AG04450 (cell line): ENCODE measurements at places on chromosomes 2 and 18.
A peak's percentile ranks its signal among the peaks of the same experiment; 100 is the strongest.

DNA sequence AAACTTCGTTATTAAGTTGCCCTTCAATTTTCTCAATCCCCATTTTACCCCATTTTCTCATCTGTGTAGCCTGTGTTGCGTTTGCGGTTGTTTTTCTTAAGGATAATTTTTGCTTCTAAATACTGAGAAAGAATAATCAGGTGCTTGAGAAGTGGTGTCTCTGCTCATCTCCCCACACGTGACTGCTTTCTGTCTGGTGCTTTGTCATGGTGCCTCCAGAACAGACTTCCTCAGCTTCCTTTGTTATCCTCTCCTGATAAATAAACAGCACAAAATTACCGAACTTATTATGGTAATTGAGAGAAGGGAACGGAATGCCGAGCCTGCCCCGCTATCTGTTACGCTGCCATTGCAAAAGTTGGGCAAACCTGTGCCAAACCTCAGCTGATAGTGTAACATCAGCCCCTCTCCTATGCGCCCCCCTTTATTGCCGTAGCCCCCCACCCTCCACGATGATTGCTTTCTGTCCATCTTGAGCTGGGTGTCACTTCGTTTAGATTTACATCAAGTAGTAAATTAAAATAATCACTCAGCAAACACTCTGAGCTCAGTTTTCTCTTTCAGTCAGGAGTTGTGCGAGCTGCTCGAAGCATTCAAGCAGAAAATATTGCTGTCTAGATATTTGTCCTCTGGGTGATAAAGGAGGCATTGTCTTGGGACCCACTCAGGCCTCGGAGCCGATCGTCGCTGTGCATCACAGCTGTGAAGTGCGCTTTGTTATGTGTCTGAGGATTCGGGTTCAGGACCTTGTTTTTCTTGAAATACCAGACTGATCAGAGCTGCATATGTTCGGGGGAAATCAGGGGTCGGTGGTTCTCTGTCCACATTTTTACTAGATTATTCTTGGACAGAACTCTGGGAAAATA is 1008.5 kb upstream of the FANCL start:
- DNase-seq = no peak

GRCh38 chr18:55862693-55863390 is 274.9 kb upstream of the TCF4 start:
- DNase-seq = no peak

- peak; percentile 97 for DNase-seq
Measured at GRCh38 chr2:46097714-46098480, 199.3 kb upstream of the EPAS1 start.

GRCh38 chr18:59035591-59035990 is 104.1 kb upstream of the SEC11C start:
- DNase-seq = no peak

- no peak for DNase-seq
Measured at GRCh38 chr2:5433855-5434254, 258.3 kb upstream of the SOX11 start.

DNA sequence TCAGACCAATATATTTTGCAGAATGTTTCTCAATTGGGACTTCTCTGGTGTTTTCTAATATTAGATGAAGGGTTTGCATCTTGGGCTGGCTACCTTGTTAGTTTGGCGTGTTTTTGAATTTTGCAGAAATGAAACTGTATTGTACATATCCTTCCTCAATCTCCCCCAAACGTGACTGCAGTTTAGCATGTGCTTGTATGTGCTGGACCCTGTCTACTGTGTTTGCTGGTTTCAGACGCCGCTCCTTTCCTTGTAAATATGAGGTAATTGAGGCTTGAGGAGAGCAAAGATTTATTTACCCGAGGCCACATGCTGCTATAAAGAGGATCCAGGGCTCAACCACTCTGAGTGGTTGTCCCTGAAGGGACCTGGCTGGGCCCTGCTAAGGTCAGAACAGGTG is 57.2 kb downstream of the NGEF start:
- no peak for DNase-seq

DNA sequence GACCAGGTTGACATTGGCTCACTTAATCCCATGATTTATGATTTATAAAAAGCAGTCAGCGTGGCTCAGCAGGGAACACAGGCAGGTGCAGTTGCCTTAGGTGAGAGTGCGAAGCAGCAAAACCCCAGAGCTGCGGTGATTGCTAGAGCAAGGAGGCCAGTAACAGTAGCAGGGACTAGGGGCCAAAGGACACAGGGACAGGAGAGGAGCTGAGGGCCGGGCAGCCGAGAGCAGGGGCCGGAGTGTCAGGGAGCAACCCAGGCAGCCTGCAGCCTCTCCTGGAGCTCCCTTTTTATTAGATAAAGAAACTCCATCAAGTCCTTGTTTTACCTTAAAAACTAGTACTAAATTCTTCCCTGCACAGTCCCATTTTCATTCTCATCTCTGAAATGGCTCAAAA is 4.3 kb downstream of the MC2R start:
- DNase-seq = no peak

DNA sequence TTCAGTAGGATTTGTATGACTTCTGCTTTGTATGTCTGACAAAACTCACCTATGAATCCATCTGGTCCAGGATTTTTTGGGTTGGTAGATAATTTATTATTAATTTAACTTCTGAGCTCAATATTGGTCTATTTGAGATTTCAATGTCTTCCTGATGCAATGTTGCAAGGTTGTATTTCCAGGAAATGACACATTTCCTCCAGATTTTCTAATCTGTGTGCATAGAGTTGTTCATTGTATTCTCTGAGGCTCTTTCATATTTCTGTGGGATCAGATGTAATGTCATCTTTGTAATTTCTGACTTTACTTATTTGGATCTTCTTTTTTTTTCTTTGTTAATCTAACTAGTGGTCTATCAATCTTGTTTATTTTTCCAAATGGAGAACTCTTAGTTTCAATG is 584.7 kb upstream of the SETBP1 start:
- DNase-seq = no peak

GRCh38 chr2:236555481-236555880 is 14.1 kb upstream of the ACKR3 start:
- DNase-seq = no peak

DNA sequence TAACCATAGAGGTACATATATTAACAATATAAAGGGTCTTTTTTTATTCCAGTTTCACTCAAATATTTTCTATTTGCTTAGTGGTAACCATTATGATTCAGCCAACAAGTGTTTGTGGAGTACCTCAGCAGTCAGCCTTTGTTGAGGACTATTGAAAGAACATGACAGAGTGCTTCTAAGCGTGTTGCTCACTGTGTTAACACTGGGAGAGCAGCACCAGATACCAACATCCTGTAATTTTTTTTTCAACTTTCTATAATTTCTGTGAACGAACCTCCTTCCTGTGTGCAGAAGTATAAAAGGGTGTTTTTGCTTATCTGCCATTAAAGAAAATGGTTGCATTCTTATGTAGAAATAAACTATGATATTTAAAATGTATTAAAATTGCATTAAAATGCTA is 239.0 kb downstream of the PHLPP1 start:
- no peak for DNase-seq

- no peak for DNase-seq
Measured at GRCh38 chr2:14524803-14525080, 107.8 kb upstream of the LRATD1 start.

- no peak for DNase-seq
Measured at GRCh38 chr2:140804700-140805260, 1326.0 kb downstream of the LRP1B start.

DNA sequence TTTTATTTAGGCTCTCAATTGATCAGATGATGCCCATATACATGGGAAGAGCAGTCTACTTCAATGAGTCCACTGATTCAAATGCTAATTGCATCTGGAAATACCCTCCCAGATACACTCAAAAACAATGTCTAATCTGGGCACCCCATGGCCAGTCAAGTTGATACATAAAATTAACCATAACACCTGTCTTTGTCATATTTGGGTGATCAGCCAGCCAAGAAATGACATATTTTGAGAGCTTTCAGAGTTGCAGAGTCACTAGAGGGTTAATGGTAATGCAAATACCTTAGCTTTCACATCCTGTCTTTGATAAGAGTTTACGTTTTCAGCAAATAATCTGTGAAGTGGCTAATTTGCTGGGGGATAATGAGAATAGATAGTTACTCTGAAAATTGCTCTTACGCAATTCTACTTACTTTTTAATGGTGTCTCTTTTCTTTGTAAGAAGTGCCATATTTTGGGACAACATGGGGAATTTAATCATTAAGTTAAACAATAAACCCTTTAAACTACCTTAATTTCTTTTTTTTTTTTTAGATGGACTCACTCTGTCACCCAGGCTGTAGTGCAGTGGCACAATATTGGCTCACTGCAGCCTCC is 49.1 kb downstream of the CCDC195 start:
- no peak for DNase-seq

GRCh38 chr18:57910817-57911216 is 107.7 kb upstream of the ATP8B1 start:
- DNase-seq = no peak

DNA sequence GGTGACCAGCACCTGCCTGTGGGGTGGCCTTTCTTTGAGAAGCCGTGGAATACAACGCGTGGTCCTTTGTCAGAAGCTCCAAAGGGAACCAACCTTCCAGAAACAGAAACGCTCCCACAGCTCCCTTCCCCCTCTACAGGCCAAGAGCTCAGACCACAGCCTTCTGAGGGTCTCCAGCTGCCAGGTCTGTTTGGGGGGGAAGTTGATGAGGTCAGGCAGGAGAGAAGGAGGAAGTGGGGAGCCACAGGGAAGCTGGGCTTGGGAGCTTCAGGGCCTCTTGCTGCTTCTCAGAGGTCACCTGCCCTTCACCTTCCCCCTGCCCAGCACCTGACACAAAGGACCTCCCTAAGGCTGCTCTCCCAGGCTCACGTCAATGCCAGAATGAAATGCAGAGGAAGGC is 287.7 kb upstream of the ID2 start:
- no peak for DNase-seq

- DNase-seq = no peak
Measured at GRCh38 chr2:216615298-216616082, 17.7 kb upstream of the IGFBP2 start.

DNA sequence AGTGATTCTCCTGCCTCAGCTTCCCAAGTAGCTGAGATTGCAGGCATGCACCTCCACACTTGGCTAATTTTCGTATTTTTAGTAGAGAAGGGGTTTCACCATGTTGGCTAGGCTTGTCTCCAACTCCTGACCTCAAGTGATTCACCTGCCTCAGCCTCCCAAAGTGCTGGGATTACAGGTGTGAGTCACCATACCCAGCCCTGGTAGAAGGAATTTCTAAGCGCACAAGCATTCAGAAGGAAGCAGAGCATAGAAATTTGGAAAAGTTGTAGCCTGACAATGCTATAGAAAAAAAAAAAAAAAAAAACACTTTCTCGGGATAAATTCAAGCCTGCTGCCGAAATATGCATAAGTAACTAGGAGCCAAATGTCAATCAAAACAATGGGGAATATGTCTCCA is 249.4 kb downstream of the GRB14 start:
- DNase-seq = no peak

GRCh38 chr2:236849508-236849907 is 236.2 kb upstream of the COPS8 start:
- no peak for DNase-seq

DNA sequence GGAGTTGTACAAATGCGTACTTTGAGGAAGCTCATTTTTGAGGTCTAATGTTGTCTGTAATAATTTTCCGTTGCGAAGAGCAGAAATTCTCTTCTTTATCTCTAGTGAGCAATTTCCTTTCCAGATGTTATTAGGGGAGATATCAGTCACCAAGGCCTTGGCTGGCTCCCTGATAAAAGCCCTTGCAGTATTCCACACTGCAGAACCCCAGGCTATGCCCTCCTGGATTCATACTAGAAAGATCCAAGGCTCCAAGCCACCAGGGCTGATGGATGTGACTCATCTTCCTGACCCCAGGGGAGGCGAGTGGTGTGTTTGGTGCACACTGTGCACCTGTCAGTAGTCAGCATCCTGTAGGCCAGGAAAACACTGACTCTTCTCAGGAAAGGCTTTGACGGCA is 34.7 kb downstream of the INO80C start:
- DNase-seq = no peak

DNA sequence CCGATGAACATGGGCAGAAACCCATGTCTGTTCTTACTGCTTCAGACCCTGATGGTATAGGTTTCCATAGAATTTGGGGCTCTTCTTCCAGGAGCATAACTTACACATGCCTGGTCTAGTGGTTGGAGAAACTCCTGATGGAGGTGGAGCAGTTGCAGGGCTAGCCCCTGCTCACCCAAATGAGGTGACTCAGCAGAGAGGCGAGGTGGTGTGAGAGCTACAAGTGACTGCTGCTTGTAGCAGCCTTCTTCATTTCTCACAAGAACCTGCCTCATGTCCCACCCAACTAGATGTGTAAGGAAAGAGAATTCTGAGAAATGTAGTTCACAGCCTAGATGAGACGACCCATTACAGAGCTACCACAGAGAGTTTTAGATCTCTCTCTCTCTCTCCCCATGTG is 105.3 kb downstream of the ZNF407 start:
- DNase-seq = no peak

DNA sequence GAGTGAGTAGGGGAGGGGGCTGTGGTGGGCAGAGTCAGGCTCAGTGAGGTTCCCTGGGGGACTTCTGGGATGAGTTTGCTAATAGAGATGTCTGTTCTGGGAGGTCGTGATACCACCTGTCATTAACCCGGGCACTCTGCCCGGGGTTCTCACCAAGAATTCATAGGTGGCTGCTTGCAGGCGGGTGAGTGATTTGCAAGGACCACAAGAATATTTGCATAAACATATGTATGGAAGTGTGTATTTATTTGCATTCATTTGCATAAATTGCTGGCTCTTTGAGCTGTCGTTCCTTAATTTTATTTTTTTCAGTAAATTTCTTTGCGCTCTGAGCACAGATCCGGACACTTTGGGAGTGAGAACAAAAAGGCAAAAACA is 260.0 kb downstream of the ATAD2B start:
- no peak for DNase-seq

DNA sequence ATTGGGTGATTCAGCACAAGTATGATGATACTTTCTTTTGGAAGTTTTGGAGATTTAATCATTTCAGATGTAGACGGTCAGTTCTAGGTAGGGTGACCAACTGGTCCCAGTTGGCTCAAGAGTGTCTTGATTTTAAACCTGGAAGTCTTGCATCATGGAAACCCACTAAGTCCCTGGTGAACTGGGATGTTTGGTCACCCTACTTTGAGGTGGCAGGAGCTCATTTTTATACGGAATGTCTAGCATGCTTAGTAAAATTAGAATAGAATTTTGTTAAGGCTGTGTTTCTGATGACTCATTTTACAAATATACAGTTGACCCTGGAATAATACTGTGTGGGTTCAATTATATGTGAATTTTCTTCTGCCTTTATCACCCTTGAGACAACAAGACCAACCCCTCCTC is 61.5 kb upstream of the DOCK10 start:
- DNase-seq = no peak

DNA sequence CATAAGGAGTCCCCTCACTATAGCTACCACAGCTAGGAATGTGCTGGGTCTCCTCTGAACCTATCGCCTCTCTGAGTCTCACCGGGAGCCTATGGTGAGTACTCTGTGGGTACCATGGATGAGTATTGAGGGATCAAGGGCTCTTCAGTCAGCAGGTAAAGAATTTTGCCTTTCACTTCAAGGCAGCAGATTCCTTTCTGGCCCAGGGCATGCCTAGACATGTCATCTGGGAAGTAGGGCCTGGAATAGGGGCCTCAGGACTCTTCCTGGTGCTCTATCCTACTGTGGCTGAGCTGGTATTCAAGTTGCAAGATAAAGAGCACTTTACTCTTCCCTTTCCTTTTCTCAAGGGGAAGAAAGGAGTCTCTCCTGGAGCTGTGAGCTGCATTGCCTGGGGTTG is 85.6 kb upstream of the LHCGR start:
- DNase-seq = no peak
